ENCODE measurements at places on chromosomes 1 and 21.

DNA sequence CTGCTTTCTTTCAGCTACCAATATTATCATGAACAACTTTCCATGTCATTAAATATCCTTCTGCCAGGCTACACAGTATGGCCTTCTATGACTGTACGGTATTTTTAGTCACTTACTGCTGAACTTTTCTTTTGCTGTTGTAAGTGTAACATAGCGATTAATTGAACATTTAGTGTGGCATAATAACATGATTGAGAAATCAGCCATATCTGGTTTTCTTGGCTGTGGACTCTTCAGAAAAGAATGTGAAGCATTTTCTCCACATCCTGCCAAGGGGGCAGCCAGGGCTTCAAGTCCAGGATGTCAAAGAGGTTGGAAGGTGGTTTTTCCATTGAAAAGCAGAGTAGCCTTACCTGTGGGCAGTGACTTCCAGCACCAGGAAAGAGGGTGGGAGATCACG lies 8.8 kb upstream of the AHCYL1 start:
- DNase-seq, result no peak

GRCh38 chr1:21335088-21335691 lies 44.9 kb upstream of the ECE1 start:
- DNase-seq, result no peak

DNA sequence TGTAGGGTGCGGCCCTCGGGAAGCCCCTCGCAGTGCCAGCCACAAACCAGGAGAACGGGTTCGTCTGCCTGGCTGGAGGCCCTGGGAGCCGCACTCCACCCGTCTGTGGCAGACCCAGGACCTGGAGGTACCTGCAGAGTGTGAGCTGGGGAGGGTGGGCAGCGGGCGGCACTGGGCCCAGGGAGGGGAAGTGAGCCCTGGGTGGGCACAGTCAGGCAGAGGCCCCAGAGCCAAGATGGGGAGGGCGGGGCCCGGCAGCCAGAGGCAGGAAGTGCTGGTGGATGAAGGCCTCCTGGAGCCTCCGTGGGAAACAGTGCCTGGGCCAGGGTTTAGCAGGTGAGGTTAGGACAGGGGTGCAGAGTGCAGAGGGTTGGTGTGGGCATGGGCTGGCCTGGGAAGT lies 4.0 kb upstream of the PEX10 start:
- DNase-seq, result peak; percentile 31

DNA sequence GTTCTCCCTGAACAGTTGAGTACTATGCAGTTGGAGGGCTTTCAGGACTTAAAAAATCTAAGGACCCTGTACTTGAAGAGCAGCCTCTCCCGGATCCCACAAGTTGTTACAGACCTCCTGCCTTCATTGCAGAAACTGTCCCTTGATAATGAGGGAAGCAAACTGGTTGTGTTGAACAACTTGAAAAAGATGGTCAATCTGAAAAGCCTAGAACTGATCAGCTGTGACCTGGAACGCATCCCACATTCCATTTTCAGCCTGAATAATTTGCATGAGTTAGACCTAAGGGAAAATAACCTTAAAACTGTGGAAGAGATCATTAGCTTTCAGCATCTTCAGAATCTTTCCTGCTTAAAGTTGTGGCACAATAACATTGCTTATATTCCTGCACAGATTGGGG lies 48.7 kb upstream of the LRRC8C start:
- DNase-seq, result no peak

DNA sequence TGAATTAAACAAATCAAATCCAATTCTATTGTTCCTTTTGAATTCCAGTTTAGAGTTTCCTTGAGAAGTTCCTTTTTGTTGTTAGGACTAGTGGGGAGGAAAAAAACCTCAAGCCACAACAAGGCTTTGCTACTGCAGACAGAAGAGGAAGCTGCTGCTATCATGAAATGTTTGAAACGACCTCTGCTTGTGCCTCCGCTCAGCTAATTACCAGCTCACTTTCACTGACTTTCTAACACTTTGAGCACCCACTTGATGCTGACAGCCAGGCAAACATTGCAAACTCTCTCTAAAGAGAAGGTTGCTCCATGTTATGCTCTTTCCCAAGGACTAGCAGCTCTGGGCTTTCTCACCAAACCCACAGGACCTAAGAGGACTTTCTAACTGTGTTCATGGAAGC lies 203.9 kb upstream of the PROX1 start:
- DNase-seq, result no peak

GRCh38 chr21:40383951-40384350 lies 463.0 kb downstream of the DSCAM start:
- no peak for DNase-seq

GRCh38 chr1:230979952-230980351 lies 1.1 kb downstream of the ARV1 start:
- DNase-seq, result no peak

GRCh38 chr1:97632075-97632474 lies 288.8 kb downstream of the DPYD start:
- no peak for DNase-seq

GRCh38 chr1:181651276-181651675 lies 168.0 kb downstream of the CACNA1E start:
- no peak for DNase-seq

DNA sequence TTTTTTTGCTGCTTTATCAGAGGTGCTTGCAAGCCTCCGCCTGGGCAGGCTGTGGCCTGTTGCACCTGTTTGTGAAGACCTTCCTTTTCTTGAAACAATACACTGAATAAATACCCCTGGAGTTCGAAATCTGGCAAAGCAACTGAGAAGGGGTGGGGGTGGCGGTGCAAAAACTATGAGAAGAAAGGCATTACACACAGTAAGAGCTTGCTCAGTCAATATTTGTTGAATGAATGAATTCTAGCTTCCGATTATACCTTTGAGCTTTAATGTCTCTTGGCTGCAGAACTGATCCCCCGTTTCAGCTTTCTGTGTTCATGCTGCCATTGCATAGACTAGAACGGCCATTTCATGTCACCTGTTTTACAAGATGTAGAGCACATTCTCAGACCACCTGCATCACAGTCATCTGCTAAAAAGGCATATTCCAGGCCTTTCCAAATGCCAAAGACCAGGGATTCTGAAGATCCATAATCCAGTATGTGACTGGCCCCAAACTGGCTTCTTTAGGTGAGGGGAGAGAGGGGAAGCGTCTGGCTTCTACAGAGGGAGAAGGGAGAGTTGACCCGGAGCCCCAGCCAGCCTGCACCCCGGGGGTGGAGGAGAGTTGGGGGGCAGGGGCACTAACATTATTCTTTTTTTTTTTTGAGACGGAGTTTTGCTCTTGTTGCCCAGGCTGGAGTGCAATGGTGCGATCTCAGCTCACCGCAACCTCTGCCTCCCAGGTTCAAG lies 111.5 kb downstream of the ETS2 start:
- DNase-seq, result no peak

- DNase-seq, result no peak
Measured at GRCh38 chr1:156196445-156196844, 2.5 kb downstream of the SLC25A44 start.

GRCh38 chr1:84705513-84705912 lies 15.3 kb upstream of the SSX2IP start:
- DNase-seq, result no peak

GRCh38 chr1:162726555-162726954 lies 63.9 kb upstream of the HSD17B7 start:
- DNase-seq, result no peak

- DNase-seq, result no peak
Measured at GRCh38 chr1:246213947-246214346, 293.1 kb downstream of the SMYD3 start.

- DNase-seq, result no peak
Measured at GRCh38 chr21:45241357-45241756, 46.3 kb downstream of the POFUT2 start.

DNA sequence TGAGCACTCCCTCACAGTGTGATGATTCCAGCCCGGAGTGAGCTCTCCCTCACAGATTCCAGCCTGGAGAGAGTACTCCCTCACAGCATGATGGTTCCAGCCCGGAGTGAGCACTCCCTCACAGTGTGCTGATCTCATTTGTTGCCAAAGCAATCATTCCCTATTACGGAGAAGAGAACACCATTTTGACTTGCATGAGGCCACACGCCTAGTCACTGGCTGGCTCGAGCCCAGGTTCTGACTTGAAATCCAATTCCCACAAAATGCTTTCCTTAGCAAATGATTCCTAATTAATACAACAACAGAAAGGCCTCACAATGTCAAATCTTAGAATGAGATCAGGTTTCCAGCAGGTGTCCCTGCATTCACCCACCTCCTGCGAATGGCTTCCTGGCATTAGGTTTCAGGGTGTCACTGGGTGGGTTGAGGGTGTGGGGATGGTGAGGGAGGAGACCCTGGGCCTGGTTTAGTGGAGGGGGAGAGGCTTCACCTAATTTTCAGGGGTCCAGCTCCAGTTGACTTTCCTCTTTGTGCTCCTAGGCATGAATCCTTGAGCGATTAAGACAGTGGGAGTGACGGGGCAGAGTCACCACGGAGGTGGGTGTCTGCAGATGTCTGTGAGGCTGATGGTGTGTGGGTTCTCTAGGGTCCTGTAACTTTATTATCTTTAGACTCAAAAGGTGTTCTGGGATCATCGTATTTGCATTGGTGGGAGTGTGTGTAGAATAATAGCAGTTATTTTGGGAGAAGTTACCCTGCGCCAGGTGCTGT lies 158.5 kb downstream of the KCNJ6 start:
- DNase-seq, result no peak

- no peak for DNase-seq
Measured at GRCh38 chr1:52268372-52268771, 97.6 kb downstream of the CC2D1B start.

DNA sequence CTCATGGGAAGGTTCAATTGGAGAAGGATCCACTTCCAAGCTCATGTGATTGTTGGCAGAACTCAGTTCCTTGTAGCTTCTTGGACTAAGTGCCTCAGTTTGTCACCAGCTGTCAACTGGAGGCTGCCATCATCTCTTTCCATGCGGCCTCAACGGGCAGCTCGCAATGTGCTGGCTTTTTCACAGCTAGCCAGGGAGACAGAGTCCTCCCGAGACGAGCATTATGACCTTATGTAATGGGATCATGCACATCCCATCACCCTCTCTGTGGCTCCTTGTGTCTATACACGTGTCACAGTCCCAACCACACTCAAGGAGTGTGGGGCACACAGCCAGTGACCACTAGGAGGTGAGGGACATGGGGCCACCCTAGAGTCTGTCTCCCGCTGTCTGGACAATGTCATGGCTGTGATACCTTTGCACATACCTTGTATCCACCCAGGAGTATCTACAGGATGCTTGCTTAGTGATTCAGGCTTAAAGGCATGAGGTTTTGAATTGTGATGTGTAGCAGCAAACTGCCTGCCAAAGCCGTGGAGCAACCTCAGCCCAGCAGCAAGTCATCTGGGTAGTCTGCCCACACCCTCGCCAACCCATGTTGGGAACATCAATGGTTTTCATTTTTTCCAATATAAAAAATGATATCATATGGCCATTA lies 3.9 kb upstream of the KRTAP10-6 start:
- DNase-seq, result no peak

GRCh38 chr1:30718636-30719405 lies 4.6 kb downstream of the MATN1 start:
- DNase-seq, result peak; percentile 84

DNA sequence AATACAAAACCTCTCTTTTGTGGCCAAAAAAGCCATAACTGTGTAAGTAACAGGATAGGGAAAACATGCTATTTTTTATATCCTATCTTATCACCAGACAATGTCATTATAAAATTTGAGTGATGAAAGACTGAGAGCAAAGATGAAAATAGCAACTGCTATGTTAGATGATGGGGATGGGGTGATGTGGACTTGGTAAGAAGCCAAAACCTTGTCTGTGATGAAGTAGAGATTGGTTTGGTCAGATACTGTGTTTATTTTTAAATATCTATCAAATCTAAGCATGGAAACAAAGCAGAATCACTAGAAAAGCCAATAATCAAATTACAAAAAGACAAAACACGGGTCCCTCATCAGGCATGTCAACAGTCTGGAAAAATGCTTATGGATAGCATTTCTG lies 631.1 kb upstream of the NR5A2 start:
- DNase-seq, result no peak

GRCh38 chr1:202625416-202626360 lies 84.6 kb downstream of the SYT2 start:
- DNase-seq, result peak; percentile 53

DNA sequence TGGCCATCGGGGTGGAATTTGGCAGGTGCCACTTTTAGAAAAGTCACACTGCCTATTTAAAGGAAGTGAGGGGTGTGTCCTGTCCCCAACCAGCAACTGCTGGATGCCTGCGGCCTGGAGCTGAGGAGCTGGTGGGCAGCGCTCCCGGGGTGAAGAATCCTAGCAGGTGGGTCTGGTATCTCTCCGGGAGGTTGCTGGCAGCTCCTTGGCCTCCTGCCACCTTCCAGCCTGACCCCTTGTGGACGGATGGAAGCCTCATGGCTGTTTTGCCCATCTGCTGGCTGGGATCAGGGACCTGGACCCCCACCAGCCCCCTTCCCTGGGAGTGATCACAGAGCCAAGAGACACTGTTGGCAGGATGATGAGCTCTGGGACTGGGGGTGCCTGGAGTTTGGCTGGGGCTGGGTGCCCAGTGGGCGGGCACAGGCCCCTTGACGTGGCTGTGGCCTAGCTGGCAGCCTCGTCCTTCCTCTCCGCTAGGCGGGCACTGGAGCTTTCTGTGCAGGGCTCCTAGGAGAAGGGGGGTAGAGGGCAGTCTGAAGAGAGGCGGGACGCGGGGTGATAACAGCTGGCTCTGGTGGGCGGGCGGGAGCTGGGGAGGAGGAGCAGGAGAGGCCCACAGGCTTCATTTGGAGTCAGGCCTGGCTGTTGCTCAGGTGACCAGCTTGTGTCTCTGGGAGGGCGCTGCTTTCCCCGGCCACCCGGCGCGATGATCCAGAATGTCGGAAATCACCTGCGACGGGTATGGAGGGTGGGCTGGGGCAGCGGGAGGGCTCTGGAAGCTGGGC lies at the start of gene ACOT11:
Gene ACOT11, plus strand, starts transcription at position 628 of the 788 bp plus-strand sequence. Its CDS starts 82 bp downstream, at position 710.
- no peak for DNase-seq

DNA sequence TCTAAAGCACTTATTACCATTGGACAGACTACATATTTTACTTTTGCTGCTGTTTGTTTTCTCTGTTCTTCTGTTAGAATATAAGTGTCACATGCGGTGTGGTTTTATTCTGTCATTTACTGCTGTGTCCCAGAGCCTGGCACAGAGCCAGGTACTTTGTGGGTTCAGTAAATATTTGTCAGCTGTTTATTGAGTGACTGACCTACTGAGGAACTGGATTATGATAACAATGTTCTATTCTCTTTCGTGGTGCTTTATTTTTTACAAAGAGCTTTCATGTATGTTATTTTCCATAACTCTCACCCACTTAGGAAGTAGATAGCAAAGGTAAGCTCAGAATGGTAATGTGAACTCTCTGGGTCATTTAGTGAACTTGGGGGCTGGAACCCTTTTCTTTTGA lies 118.8 kb downstream of the RWDD3 start:
- no peak for DNase-seq

DNA sequence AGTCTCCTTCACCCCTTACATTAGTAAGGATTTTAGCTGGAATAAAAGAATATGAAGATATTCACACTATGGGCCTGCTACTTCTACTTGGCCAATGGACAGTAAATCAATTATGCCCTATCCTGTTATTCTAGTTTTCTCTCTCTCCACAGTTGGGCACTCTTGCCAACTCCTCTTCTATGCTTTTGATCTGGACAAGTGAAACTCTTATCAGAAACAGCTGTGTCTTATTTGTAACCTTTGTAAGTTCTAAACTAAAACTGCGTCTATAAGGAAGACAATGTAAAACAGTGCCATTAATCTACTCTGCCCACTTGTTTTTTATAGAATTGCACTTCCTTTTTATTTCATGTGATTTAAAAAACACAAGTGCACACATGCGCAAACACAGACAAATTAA lies 244.0 kb upstream of the DMRTA2 start:
- no peak for DNase-seq

- DNase-seq, result no peak
Measured at GRCh38 chr1:10045480-10046355, 13.0 kb downstream of the UBE4B start.

Measured in activated naive CD4-positive, alpha-beta T cell treated with anti-CD3 and anti-CD28 coated beads, Interleukin-2, amount 50 U/mL, for 16 hours (primary cell).